ENCODE measurements at places on chromosomes 16 and 17.

DNA sequence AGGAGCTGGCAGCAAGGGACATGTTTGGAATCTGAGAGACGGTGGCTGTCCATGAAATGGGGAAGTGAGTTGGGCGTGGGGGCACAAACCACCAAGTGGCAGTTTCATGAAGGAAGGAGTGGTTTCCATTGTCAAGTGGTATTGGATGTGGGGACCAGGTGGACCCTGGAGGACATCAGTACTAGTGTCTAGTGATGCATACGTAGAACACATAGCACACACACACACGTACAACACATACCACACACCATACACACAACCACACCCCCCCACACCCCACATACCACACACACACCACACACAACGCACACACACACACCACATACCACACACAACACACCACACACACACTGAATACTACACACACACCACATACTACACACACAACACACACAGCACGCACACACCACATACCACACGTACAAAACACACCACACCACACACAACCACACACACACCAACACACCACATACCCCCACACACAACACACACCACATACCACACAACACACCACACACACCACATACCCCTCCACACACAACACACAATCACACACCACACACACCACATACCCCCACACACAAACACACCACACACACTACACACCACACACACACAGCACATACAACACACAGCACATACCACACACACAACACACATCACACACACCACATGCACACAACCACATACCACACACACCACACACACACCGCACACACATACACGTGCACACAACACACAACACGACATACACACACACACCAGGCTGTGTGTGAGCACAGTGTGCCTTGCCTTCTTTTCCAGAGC, 41.1 kb upstream of the GSE1 start:
- DNase-seq: no peak

- no peak for DNase-seq
These were observed 988 bp upstream of the IL21R start for GRCh38 chr16:27400751-27401620.

GRCh38 chr16:58471209-58471975, 28.6 kb upstream of the NDRG4 start:
- no peak for DNase-seq

DNA sequence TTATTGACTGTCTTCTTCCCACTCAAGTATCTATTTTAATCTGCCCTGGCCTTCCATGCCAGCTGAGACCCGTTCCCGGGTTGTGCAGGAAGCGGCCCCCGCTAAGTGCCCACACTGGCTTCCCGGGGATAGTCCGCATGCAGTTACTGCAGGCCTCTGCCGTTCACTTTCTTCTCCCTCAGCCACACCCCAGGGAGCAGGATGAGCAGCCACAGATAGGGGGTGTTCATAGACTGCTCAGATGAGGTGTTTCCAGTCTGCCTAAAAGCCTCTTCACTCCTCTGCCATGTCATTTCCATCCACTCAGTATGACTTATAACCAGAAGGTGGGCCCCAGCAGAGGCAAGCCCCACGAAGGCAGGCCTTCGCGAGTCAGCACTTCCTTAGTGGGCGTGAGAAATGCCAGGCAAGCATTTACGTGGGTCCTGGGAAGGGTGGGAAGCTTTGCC, 7.7 kb downstream of the MED9 start:
- DNase-seq: no peak

DNA sequence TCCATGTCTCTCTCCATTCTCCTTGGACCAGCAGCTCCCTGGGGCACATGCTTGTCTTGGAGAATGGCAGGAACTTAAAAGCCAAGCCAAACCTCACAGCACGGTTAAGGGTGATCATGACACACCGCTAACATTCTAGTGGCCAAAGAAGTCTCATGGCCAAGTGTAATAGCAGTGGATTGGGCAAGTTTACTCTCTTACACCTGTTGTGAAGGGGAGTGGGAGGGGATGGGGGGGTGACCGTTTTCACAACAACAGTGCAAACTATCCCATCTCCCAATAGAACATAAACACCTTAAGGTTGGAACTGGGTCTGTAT, 37.7 kb upstream of the MEOX1 start:
- DNase-seq: no peak

DNA sequence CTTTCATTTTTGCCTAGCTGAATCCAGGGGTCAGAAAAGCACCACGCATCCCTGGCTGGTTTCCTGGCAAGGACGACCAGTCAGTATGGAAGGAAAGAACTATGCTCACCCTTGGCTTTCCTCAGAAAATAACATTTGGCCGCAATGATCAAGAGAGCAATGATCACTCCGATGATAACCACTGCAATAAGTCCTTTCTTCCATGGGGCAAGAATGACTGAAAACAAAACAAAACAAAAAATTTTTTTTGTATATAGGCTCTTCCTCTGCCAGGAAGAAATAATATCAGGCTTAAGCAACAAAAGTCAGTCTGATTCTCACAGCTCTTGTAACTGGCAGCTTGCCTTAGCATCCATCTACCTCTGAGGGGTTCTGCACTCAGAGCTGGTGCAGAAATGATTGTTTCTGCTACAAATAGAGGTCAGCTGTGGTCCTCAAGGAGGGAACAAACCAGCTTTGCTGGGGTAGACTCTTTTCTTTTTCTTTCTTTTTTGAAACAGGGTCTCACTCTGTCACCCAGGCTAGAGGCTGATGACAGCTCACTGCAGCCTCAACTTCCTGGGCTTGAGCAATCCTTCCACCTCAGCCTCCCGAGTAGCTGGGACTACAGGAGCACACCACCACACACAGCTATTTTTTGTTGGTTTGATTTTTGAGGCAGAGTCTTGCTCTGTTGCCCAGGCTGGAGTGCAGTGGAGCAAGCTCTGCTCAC, 35.7 kb downstream of the PECAM1 start:
- DNase-seq: no peak

- DNase-seq: no peak
These were observed 526.8 kb upstream of the GOT2 start for GRCh38 chr16:59260892-59261291.

DNA sequence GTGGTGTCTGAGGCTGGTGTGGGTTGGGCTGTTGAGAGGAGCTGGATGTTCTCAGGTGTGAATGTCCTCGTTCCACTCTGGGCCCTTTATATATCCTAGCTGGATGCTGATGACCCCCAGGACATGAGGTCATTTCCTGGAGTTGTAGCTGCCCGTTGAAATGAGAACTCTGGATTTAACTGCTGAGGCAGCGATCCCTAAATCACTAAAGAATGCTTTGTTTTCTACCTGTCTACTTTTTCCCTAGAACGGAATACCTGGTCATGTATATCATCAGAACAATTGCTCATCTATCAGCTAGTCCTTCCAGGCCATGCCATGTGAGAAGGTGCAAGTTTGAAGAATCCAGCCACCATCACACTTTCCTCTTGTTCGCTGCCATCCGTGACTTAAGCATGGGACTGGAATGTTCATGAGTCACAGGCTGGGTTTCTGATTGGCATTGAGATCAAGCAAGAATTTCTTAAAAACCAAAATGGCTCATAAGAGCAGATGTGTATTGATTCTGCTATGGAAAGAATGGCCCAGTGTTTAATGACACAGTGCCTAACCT, at the start of gene KRTAP2-3:
Gene KRTAP2-3 (minus strand): TSS at position 63 of the 553 bp plus-strand sequence. CDS start 64 bp downstream, outside the sequence.
- no peak for DNase-seq
